Glomerular endothelial cell (primary cell): ENCODE measurements at places on chromosomes 16 and 17.

DNA sequence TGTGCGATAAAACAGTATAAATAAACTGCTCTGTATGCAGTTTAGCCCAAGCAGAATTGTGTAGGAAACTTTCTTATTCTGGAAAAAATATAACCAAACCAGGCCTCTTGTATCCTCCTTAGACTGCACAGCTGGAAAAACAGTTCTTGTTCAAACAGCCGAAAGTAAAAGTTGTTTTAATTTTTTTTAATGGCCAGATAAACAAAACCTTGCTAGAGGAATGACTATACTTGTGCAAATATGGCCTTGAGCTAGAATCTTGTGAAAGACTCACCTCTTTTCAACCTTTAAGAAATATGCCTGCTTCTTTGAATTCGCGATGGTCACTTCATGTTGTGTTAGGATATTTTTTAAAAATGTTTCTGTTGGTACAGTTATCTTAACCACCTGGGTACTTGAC is 114.5 kb upstream of the MAF start:
- no peak for DNase-seq

GRCh38 chr16:68263559-68264127 is 683 bp upstream of the SLC7A6 start:
- DNase-seq, result no peak

DNA sequence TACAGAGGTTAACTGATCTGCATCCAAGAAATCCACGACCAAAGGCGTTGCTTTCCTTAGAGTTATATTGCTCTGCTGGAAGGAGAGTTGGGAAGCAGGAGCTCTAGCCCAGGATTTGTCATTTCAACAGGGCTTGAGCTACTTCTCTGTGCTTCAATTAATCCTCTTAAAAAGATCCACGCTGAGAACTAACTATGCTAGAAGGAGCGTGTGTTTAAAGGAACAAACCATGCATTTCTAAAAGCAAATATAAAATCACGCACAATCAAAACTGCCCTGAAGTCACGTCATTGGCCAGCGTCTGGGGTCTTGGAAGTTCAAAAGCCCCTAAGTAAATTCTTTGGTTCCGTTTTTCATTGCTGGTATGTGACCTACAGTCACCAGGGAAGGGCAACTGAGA is 1.1 kb downstream of the ARL6IP1 start:
- no peak for DNase-seq

GRCh38 chr16:634996-635395 is 1.1 kb downstream of the METTL26 start:
- no peak for DNase-seq

DNA sequence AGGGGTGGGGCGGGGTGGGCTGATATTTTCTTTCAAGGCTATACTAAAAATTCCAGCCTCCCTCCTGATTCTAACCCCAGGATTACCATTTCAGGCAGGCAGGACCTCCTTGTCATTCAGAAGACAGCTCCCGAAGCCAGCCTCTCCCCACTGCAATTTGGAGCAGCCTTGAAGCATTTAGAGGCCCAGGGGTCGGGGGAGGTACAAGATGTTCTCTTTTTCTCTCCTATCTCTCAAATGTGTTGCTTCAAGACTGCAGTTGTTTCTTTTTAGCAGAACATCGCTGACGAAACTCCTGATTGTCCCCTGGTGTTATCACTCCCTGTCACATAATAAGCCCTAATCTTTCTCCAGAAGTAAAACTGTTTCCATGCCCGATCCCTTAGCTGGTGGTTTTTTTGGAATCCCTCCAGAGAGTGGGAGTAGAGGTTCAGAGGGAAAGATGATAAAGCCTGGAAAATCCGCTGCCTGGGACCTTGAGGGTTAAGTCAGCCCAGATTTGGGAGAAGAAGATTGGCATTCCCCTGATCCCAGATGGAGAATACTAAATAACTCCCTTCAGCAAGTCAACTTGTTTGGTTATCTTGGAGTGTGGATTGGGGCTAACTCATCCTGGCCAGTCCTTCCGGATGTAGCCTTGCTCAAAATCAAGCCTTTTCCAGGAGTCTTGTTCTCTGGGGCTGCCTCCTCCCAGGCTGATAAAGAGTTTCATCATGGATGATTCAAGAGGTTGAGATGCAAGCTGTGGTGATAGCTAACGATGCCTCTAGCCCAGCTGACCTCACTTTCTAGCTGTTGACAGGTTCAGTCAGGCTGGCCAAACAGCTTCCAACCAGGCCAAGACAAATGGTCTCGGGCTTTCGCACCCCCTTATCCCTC is 71.3 kb downstream of the SOX9 start:
- DNase-seq, result no peak

DNA sequence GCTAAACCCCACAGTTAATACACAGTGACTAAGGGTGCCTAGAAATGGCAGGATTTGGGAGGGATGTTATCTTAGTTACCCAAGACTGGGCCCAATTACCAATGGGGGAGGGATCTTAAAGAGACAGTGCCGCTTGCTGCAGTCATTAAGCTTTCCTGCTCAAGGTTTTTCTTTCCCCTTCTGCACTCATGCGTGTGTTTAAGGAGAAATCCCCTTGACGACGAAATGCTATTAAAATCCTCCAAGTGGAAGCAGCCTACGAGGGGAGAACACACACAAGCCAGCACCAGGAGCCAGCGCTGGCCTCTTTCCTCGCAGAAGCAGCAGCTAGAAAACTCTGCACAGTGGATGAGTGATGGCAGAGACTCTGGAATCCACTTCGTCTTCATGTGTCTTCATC is 22.0 kb downstream of the SALL1 start:
- DNase-seq, result no peak

GRCh38 chr16:51636920-51637769 is 486.1 kb upstream of the SALL1 start:
- DNase-seq, result no peak

GRCh38 chr17:40328386-40328766 is 19.4 kb downstream of the RARA start:
- no peak for DNase-seq

DNA sequence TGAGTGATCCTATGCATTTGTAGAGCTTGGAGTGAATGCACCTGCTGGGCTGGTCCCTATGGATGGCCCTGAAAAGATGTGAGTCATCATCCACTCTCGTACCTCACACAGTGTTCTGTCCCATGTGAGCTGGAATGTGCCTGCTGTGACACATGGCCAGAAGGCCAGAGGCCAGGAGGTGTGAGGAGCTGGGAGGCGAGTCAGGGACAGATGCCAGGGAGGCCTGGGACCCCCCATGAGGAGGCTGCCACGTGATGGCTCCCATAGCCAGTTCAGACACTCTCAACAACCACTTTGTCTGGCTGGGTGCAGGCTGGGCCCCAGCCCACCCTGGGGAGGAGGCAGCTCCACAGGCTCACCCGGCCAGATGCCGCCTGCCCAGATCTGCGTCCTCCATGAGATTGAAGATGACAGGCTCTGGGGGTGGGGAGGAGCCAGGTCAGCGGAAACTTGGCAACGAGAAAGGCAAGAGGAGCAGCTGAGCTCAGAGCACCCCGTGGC is 168.8 kb downstream of the C16orf78 start:
- DNase-seq, result no peak

DNA sequence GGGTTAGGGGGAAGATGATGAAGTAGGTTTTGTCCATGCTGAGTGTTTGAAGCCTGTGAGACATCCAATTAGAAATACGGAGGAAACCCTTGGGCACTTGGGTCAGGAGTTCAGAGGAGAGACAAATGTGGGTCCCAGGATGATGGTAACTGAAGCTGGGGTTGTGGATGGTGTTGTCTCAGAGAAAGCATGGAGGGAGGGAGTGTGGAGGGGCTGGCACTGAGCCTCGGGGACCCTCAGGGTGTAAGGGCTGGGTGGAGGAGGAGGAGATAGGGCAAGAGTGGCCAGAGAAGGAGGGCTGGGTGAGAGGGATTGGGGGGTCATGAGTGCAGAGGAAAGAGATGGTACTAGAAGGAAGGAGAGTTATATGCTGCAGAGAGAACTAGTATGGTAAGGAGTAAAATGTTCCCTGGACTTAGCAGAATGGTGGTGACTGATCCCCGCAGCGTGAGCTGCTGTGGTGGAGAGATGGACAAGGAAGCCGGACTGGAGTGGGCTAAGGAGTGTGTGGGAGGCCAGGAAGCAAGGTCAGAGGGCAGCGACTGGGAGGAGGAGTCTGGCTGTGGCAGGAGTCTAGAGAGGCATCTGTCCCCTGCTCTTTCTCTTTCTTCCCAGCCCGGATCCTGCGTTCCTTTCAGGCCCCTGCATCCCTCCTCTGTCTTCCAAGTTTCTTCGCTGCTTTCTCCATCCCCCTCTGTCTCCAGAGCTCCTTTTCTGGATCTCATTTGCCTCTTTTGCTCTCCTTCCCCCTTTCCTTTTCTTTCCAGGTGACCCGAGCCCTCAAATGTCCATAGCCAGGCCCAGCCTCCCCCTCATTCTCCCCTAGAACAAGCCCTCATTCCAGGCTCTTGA is 3.9 kb upstream of the COL1A1 start:
- no peak for DNase-seq

DNA sequence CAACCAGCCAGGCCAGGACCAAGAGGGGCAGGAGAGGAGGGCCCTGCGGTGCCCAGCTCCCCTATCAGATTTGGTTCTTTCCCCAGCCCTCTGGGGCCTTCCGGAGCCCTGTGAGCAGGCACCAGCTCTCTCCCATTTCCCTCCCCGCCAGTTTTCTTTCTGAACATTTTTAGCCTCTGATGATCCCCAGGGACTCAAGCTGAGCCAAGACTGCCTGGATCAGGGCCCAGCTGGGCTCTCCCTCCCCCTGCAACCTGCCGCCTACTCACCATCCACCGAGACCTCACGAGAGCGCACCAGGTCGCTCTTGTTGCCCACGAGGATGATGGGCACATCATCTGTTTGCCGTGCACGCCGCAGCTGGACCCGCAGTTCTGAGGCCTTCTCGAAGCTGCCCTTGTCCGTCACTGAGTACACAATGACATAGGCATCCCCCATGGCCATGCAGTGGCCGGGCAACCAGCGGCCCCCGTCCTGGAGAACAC is 2.0 kb downstream of the RRAD start:
- no peak for DNase-seq

GRCh38 chr17:48375356-48375755 is 54.7 kb downstream of the SKAP1 start:
- no peak for DNase-seq

- no peak for DNase-seq
These were observed 10.7 kb downstream of the DCTN5 start for GRCh38 chr16:23651943-23652468.

GRCh38 chr17:62862251-62862650 is 54.1 kb upstream of the MARCHF10 start:
- no peak for DNase-seq

- DNase-seq, result no peak
These were observed 4.4 kb upstream of the FBF1 start for GRCh38 chr17:75945211-75945610.

GRCh38 chr17:2094891-2095535 is 40.1 kb downstream of the HIC1 start:
- DNase-seq, result no peak

GRCh38 chr16:2452650-2453049 is 7.3 kb upstream of the TEDC2 start:
- no peak for DNase-seq

DNA sequence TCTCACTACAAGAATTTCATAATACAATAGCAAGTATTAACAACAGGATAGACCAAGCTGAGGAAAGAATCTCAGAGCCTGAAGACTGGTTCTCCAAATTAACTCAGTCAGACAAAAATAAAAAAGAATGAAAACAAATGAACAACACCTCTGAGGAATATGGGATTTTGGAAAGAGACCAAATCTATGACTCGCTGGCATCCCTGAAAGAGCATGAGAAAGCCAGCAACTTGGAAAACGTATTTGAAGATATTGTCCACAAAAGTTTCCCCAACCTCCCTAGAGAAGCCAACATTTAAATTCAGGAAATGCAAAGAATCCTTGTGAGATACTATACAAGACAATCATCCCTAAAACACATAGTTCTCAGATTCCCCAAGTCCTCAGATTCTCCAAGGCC is 20.9 kb downstream of the NLRP1 start:
- no peak for DNase-seq

DNA sequence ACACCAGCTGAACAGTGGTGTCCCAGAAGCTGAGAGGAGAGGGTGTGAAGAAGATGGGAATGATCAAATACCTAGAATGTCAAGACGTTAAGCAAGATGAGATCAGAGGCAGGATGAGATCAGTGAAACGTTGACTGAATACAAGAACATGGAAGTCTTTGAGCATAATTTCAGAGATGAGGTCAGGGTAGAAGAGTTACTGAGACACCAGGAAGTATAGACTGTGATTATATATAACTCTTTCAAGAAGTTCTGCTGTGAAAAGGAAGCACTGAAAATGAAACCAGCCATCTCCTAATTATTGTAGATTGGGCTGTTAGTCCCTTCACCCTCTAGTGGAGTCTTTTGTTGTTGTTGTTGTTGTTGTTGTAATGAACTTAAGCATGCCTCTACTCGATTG is 9.1 kb downstream of the SHCBP1 start:
- DNase-seq, result no peak

DNA sequence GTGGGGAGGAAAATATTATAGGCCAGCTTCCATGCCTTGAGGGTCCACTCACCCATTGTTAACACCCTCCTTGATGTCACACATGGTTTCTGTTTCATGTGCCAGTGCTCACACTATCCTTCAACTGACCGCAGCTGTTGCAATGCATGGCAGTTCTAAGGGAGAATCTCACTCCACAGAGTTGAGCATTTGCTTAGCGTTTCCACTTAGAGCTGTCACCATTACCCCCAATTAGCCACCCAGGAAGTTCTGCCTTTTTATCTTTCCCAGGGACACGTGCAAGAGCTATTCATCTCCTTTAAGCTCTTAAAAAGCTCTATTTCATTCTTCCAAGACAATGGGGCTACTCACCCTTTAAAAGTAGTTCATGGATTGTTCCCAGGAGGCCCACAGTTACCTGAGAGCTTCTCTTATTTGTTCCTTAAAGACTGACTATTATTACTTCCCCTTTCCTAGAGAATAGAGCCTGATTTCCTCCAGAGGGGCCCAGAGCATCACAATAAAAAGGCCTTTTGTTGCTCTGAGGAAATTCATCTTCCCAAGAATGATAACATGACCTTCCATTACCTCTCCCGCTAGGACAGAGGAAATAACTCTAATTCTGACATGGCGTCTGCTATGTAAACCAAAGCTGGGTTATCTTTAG is 126.8 kb downstream of the CACNG3 start:
- DNase-seq, result no peak

DNA sequence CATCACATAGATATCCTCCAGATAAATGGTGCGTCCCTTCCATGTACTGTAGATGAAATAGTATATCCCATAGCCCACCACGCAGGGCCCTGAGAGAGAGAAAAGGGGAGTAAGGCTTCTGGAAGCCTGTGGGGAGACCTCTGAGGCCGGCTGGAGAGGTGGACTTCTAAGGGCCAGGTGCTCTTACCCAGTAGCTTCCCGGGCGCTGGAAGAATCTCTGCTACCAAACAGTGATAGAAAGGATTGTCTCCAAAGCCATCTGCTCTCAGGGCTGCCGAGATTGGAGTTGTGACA is 718 bp downstream of the SAT2 start:
- no peak for DNase-seq
